ENCODE measurements at places on chromosomes 7 and 10.

GRCh38 chr10:109956454-109957091 lies 33.3 kb upstream of the XPNPEP1 start:
- DNase-seq: no peak

DNA sequence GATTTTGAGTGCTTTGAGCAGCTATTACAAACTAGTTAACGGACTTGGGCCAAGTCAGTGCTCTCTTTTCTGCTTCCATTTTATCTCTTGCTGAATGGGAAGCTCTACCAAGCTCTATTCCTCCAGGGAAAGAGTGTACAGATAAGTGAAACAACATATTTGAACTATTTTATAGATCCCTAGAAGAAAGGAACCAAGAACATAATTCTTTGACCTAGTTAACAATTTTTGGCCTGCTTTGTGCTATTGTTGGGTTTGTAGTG lies 244.8 kb downstream of the PRKG1 start:
- no peak for DNase-seq

DNA sequence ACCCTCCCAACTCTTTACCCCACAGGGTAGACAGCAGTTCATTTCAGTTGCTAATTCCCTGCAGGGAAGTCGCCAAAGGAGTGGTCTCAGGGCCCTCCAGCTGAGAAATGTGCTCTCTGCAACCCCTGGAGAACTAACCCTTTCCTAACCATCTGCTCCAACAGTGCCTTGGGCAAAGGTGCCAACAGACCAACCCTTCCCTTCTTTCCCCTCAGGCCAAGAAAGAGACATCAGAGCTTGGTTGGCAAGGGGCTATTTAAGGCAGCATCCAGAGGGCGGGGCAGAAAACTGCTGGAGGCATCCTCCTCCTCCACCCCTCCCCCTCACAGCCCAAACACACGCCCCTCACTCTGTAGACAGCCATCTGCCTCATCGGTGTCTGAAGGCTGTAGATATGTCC lies 1.7 kb downstream of the SORBS1 start:
- no peak for DNase-seq

DNA sequence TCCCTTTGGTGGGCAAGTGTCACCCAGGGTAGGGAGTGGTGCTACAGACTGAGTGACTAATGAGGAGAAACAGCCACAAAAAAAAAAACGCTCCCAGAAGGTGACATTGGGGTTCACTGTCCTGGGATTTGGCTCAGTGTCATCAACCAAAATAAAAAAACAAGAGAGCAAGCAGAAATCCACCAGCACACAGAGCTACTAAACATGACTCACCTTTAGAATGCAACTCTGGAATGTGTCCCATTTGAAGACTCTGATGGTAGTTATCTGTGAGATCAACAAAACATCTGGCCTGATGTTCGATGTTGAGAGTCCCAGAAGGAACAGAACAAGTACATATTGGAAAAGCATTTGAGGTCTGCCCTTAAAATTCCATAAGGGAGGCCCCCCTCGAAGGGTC lies 200.3 kb upstream of the LYZL2 start:
- no peak for DNase-seq

- no peak for DNase-seq
Measured at GRCh38 chr7:102434039-102434486, 688 bp downstream of the ORAI2 start.

GRCh38 chr10:15345450-15345849 lies 25.6 kb downstream of the FAM171A1 start:
- no peak for DNase-seq

GRCh38 chr7:115549910-115550309 lies 480.7 kb downstream of the TFEC start:
- no peak for DNase-seq

DNA sequence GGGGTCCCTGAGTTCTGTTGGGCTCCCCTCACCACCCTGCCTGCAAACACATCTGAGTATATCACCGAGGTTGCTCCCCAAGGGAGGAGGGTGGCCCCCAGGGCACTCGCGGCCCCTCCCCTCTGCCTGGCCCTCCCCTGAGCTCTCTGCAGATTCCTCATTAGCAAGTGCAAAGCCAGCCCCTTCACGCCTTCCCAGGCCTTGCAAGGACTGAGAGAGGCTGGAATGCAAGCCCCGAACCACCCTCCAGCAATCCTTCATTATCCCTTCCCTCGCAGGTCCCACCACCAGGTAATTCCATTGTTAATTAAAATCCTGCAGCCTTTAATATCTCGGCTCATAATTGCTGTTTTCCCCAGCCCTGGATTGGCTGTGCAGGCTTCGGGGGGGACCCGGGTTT lies 35.3 kb upstream of the MYL10 start:
- no peak for DNase-seq

- DNase-seq: no peak
Measured at GRCh38 chr7:106421181-106421762, 136.5 kb upstream of the NAMPT start.

DNA sequence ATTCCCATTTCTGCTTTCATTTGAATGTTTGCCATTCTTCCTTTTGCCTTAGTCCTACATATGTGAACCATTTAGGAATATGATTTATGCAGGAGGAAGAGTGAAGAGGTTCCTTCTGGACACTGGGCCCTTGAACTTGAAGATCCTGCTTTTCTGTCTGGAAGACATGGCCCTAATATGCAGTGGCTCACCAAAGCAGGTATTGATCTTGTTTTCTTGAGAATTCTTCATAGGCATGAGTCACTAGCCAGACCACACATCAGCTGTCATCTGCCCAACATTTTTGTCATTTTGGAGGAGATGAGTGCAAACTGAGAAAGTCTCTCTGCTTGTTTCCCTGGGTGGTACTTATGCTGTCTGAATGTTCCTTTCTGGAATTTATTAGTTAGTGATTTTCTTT lies 382.6 kb downstream of the LRMDA start:
- no peak for DNase-seq

GRCh38 chr10:101848408-101848807 lies 4.8 kb upstream of the KCNIP2 start:
- DNase-seq: no peak

DNA sequence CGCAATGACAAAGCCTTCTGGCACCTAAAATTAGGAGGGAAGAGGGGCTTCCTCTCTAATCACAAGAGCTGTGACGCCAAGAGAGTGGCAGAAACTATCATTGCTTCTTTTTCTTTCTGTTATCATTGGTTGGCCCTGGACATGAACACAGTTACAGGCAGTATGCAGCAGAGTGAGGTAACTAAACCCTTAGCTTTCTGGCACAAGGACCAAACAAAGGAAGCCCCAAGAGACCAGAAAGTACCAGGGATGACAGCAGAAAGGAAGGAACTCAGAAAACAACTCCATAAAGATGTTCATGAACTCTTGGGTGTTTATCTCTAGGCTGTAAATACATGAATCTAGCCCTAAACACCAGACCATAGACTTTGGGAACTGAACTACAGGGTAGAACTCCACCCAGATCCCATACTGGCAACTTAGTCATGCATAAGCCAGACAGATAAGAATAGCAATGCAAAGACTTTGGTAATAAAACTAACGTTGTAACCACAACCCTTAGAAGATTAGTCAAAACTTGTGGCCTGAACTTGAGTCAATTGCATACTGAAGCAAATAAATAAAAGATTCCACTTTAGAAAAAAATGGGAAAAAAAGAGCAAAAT lies 195.7 kb upstream of the PTN start:
- no peak for DNase-seq

DNA sequence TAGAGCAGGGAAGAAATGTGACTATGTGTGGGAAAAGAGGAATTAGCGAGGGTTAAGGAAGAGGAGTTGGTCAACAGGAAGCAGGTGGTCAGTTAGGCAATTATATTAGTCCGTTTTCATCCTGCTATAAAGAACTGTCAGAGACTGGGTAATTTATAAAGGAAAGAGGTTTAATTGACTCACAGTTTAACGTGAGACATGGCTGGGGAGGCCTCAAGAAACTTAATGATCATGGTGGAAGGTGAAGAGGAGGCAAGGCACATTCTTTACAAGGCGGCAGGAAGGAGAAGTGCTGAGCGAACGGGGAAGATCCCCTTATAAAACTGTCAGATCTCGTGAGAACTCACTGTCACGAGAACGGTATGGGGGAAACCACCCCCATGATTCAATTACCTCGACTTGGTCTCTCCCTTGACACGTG lies 35.0 kb downstream of the RAMP3 start:
- no peak for DNase-seq

DNA sequence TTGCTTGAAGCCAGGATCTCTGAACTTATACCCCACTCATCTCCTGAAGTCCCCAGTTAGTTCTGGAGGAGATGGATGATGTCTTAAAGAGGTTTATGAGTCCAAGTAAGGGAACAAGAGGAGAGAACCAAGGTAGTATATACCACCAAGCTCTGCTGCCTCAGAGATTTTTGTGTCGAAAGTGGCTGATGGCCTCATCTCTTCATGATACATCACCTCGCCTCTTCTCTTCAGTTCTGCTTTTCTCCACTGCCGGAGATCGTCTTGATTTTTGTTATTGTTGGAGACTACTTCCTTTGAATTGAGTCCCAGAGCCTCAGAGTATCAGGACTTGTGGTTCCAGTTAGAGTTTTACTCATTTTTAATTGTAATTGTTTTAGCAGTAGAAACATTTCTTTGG lies 1.9 kb downstream of the VTI1A start:
- no peak for DNase-seq

GRCh38 chr7:22387583-22387982 lies 30.6 kb upstream of the RAPGEF5 start:
- DNase-seq: no peak

DNA sequence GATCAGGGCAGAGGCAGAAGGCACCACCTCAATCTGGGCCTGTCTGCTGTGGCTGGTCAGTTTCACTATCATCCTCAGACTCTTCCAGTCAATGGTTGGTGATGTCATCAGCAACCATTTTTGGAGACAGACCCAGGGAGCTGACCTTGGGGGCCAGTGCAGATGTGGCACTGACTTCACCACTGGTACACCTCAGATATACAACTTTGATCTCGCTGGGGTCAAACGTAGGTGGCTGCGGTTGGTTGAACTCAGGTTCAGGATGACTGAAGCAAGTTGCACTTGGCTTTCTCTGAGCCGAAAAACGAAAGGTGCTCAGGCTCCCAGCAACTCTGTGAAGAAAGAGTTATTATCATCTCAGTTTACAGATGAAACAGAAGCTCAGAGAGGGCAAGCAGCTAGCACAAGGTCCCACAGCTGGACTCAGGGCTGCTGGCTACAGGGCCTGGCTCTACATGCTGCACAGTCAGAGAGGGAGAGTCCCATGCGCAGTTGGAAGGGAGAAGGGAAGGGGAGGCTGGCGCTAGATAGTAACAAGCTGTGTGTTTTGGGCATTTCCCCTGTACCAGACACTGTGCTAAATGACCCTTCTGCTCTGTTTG lies 27.2 kb downstream of the ANKRD16 start:
- DNase-seq: no peak

DNA sequence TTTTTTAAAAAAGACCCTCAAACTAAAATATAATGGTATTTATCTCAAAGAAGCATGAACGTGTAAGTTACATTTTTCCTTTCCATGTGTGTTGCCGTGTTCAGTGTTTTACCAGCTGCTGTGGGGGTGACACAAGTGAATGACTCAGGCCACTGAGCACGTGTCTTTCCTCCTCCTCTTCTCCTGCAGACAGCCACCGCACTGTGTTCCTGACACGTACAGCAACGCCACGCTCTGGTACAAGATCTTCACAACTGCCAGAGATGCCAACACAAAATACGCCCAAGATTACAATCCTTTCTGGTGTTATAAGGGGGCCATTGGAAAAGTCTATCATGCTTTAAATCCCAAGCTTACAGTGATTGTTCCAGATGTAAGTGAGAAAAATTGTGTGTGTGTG lies 29.7 kb downstream of the TMEM248 start:
- DNase-seq: no peak

DNA sequence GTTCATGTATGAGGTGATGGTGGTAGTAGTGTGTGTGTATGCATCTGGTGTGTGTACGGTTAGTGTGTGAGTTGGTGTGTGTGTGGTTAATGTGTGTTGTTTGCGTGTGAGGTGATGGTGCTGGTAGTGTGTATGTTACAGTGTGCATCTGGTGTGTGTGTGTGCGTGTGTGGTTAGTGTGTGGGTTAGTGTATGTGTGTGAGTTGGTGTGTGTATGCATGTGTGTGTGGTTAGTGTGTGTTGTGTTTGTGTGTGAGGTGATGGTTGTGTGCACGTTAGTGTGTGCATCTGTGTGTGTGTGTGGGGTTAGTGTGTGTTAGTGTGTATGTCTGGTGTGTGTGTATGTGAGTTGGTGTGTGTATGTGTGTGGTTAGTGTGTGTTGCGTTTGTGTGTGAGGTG lies 153.0 kb downstream of the ACTR3B start:
- DNase-seq: no peak

DNA sequence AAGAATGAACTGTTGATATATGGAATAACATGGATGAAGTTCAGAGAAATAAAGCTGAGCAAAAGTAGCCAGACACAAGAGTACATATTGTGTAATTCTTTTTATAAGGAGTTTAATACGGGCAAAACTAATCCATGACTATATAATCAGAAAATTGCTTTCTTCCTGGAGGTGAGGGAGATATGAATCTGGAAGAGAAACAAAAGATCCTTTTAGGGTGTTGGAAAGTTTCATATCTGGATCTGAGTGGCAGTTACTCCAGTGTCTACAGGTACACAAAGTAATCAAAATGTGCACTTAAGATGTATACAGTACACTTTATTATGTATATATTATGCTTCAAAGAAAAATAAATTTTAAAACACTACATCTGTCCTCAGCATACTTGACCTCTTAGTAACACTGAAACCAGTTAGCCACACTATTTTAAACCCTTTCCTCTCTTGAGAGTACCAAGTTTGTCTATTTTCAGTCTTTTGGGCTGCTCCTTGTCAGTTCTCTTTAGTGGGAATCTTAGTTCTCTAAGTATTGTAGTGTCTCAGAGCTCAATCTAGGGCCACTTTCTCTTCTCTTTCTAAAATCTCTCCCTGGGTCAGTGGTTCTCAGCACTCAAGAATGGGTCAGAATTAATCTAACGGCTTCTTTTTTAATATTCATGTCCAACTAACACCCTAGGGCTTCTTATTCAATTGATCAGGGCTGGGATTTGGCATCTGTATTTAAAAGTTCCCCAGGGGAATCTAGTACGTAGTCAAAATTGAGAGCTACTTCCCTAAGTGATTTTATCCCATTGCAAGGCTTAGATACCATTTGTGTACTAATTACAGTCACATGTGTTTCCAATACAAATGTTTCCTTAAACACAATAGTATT lies 4.3 kb upstream of the LIPF start:
- DNase-seq: no peak

- DNase-seq: no peak
Measured at GRCh38 chr7:28005075-28005846, 175.3 kb downstream of the JAZF1 start.
